ENCODE measurements at places on chromosomes 12 and 14.
A peak's percentile ranks its signal among the peaks of the same experiment; 100 is the strongest.

- no peak for DNase-seq
Measured at GRCh38 chr14:105007593-105008264, 13.2 kb downstream of the CDCA4 start.

GRCh38 chr14:64544607-64545312 is 4.2 kb downstream of the HSPA2 start:
- DNase-seq, result peak; percentile 1

GRCh38 chr14:51014086-51014485 is 69.8 kb upstream of the PYGL start:
- DNase-seq, result no peak

- peak; percentile 12 for DNase-seq
Measured at GRCh38 chr14:21095430-21096205, 2.8 kb downstream of the ZNF219 start.

DNA sequence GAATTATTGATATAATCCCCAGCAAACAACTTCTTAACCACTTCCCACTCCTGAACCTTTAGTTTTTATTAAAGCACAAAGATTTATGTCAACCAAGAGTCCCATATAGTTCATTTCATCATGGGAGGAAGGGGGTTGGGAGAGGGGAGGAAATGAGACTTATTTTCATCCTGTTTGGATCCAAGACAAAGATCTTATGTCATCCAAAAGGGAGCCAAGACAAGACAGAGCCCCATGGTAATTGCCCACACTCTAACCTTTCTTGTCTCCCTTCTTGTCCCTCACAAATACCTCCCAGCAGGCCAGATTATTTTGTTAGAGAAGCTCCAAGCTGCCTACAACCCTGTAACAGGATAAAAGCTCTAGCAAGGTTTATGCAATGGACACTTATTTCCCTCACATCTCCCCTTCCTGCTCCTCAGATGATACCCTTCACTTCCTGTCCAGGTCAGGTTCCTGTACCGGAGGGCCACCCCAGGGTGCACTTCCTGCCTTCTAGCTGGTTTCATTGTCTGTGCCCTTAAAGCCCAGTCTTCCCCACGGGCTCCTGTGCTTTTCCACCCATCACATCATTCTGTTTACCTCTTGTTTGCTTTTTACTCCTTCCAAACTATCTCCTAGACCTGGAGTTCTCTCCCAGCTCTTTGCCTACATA is 123.7 kb upstream of the MDM1 start:
- DNase-seq, result no peak

DNA sequence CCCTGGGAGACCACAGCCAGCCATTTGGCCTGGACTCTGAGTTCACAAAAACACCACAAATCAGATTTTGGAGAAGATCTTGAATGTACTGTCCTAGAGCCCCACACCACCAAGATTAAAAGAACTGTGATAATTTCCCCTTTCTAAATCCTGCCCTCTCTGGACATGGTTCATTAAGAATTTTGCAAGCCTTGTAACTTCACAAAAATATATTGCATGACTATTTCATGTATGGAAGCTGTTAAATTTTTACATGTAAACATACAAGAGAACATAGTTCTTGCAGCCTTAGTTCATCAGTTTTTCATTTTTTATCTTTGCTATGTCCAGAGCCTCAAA is 97.0 kb downstream of the SCARB1 start:
- DNase-seq, result no peak

DNA sequence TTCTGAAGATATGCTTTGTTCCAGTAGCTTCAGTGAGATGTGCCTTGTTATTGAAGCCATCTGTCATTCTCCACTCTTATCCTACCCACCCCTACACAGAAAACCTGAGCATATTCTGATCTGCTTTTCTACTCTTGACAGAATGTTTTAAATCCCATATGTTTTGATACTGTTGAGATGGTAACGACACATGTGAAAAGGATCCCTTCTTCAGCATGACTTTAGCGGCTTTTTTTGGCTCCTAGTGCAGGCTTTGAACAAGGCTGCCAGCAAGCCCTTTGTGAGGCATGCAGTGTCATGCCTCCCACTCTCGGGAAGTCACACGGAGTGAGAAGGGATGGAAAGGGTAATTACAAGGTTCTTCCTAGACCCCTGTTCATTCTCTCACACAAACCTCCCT is 228.8 kb upstream of the RGS6 start:
- DNase-seq, result no peak

DNA sequence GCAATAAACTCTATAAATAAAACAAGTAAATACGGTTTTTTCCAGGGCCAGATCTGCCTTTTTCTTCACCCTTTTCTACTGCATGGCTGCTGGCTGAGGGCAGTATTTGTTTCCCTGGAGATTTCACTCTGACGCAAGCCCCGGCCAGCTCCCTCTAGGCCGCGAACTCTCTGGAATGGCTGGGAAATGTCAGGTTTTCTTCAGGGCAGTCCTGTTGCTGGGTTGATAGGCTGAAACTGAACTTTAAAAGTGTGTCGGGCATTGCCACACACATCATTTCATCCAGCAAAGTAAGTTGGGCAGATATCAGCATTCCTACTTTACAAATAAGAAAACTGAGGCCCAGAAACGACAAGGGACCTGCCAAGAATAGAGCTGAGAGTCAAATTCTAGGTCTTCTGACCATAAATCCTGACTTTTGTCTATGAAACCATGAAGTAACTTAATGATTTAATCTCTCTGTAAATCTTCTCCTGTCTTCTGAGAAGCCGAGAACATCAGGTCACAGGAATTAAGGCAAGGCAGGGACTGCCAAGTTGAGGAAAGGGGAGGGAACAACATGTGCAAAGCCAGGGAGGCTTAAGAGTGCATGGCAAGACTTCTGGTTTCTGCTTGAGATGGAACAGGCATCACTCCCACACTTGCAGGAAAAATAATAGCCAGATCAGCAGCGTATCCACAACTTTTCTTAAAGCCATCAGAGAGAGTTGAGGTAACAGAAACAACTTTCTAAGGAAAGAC is 205.0 kb upstream of the CCDC196 start:
- DNase-seq, result no peak

GRCh38 chr12:12508612-12509011 is 54.1 kb downstream of the DUSP16 start:
- no peak for DNase-seq

Measured in NCI-H526 (cell line).